Stimulated activated CD4-positive, alpha-beta T cell treated with anti-CD3 and anti-CD28 coated beads, Interleukin-12 subunit alpha, Interleukin-12 subunit beta, amount 100 ng/mL, for 24 hours (primary cell): ENCODE measurements at places on chromosomes 4 and X.

- no peak for DNase-seq
Observed at GRCh38 chr4:79023799-79024770, 84.8 kb upstream of the PAQR3 start.

DNA sequence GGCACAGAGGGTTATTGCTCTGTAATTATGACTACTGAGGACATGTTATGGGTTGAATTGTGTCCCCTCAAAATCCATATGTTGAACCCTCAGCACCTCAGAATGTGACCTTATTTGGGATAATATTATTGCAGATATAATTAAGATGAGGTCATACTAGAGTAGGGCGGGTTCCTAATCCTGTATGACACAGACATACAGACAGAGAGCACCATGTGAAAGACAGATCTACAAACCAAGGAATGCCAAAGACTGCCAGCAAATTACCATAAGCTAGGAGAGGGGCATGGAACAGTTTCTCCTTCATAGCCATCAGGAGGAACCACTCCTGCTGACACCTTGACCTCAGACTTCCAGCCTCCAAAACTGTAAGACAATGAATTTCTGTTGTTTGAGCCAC lies 115.2 kb upstream of the OTUD4 start:
- no peak for DNase-seq

DNA sequence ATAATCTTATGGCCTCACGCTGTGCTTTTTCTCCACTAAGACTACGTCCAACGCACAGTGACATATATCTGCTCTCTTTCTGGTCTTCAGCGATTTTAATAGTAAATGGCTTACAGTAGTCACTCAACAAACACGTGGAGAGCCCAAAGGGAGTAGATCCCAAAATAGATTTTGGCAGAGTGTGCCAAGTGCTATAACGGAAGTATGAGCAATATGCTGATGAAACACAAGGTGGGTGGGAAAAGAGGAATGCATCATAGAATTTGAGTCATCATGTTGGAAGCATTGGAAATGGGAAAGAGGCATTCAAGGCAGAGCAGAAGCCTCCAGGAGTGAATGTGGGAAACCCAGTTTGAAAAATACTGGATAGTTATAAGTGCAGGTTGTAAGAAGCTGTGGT lies 129.1 kb upstream of the LDB2 start:
- DNase-seq: no peak

GRCh38 chr4:1472911-1473518 lies 66.8 kb upstream of the NKX1-1 start:
- DNase-seq: no peak

DNA sequence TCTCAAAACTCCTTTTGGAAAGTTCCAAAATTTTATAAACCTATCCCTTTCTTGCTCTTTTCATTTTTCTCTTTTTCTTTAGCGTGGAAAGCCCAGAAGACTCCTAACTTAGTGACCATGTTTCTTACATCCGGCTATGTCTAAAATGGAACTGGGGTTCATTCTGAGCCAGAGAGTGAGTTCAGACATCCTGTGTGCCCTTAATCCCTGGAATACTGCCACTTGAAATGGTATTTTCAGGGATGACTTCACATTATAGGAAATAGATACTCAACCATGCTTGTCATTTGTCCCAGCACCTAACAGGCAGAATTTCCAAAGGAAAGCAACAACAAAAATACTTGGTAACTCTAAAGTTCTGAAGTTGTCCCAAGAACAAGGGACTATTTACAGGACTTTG lies 379.6 kb downstream of the ARHGAP24 start:
- DNase-seq: no peak

DNA sequence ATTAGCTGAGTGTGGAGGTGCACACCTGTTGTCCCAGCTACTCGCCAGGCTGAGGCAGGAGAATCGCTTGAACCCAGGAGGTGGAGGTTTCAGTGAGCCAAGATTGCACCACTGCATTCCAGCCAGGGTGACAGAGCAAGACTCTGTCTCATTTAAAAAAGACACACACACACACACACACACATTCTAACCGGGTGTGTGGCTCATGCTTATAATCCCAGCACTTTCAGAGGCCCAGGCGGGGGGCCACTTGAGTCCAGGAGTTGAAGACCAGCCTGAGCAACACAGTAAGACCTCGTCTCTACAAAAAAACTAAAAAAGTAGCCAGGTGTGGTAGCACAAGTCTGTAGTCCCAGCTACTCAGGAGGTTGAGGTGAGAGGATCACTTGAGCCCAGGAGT lies 152.3 kb downstream of the LRBA start:
- DNase-seq: no peak

GRCh38 chr4:39363773-39364393 lies 2.3 kb downstream of the RFC1 start:
- no peak for DNase-seq

DNA sequence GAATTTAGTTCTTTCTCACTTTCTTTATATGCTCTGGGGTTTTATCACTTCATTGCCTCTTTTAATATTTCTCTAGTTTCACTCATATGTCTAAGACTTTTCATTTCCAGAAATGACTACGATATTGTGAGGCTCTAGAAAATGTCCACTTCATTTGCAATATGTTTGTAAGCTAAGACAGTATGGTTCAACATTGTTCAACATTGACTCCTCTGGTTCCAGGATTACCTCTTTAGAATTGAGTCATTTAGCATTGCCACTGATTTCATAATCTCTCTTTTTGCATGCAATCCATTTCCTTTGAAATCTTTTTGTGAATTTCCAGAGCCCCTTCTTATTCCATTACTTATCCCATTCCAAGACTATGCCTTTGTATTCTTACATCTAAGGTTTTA lies 32.3 kb downstream of the BBS12 start:
- DNase-seq: no peak

DNA sequence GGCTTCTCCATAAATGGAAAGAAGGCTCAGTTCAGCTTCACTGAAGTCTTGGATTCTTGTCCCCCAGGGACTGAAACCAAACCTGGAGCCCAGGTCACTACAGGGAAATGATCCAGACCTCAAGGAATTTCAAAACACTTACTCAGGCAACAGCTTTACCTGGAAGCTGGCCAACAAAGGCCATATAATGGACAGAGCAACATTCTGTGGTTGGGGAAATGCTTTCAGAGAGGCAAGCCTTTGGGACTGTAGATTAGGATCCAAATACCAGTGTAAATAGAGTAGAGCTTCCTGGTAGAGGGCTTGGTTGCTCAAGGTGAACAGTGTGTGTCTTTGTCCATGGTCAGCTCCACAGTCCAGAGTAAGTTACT lies 57.0 kb upstream of the PROM1 start:
- no peak for DNase-seq

GRCh38 chr4:99088481-99089365 lies at the start of gene ADH5:
ADH5 (minus strand) TSS chr4:99088788; CDS start chr4:99088700, 88 bp downstream.
- peak; percentile 84 for DNase-seq

DNA sequence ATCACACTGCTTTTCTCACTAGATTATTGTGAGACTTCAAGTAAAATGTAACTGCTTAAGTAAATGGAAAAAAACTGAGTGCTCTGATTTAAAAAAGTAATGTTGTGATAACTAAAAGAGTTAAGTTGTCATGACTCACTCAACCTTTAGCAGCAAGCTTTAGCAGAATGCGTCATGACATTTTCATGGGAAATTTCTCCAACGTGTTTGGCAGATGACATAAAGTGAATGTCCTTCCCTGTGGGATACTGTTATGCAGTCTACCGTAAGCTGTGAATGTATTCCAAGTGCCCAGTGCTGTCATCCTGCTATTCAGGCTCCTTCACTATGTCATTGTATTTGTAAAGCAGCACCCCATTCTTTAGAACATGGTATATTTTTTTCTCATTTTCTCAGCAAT lies 136.2 kb downstream of the CPXCR1 start:
- no peak for DNase-seq
